AG04449 (cell line): ENCODE measurements at places on chromosomes 6 and 20.
A peak's percentile ranks its signal among the peaks of the same experiment; 100 is the strongest.

GRCh38 chr6:25370178-25371036 lies 91.2 kb downstream of the CARMIL1 start:
- no peak for DNase-seq

DNA sequence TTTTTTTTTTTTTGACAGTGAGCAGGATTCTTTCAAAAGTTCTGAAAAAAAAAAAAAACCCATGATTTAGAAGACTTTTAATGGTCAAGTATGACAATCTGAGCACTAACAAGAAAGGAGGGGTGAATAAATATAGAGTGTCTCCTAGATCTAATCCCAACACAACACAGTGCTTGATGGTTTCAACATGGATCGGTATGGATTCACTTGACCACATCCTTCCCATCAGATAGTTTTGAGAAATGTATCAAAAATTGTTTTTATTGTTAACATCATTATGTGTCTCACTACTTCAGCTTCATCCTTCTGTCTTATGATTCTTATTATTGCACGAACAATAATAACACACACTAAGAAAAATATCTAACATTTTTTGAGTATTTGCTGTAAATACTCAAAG lies 21.0 kb downstream of the KIF13A start:
- DNase-seq, result no peak

- no peak for DNase-seq
Observed at GRCh38 chr6:149277621-149278020, 39.9 kb upstream of the TAB2 start.

- no peak for DNase-seq
Observed at GRCh38 chr20:37994512-37994911, 38.7 kb downstream of the TTI1 start.

GRCh38 chr20:46291401-46291800 lies 16.9 kb downstream of the CDH22 start:
- DNase-seq, result no peak

DNA sequence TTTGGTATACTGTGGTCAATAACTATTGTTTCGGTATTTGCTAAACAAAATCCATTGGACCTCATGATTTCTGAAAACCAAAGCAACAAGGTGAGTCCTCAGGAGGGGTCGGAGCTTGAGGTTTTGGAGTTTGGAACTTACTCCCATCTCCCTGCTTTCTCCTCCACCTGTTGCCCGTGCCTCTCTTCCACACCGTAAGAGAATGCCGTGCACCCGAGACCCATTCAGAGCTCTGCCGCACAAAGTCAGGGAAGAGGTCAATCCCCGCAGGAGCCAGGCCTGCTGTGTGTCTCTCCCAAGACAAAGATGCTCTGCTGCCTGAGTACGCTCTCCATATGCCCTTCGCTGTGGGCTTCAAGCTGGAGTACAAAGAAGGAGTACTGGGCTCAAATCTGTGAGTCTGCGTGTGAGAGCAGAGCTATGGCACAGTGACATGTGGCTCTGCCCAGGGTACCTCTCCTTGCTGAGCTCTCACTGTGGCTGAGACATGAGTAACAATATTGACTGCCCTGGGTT lies 23.9 kb downstream of the PXDC1 start:
- DNase-seq, result no peak

DNA sequence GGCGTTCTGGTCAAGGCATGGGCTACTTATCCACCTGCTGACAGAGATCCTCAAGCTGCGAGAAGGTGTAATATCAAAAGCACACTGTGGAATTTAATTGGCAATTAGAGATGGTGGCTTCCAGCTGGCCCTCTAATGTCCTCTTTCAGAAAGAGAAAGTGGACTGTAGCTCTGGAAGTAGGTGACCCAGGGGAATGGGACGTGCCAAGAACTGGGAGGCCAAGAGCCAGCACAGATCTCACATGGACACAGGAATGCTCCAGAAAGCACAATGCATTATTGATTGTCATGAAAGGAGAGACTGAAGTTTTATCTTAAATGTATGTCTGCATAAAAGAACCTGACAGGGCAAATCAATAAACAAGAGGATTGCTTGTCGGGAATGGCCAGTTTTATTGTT lies 198.6 kb upstream of the CDH4 start:
- DNase-seq, result no peak

GRCh38 chr20:45752746-45753145 lies 30.6 kb downstream of the SPINT4 start:
- DNase-seq, result no peak

- peak; percentile 98 for DNase-seq
Observed at GRCh38 chr6:134347885-134348805, 30.2 kb upstream of the SGK1 start.

DNA sequence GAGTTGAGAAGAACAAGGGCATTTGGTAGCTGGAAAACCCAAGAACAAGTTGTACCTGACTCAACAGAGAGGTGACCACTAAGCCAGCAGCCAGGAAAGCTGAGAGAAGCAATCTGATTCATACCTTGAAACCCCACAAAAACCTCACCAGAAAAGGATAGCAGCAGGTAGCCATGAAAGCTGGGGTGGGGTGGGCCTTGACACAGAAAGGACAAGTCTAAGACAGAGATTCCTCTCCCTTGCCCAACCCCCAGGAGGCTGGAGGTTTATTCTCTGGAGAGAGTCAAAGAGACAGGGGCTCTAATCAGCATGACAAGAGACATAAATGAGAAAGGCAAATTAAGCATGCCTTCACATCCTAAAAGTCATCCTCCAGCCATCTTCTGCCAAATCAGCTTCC lies 151.7 kb upstream of the DST start:
- no peak for DNase-seq

DNA sequence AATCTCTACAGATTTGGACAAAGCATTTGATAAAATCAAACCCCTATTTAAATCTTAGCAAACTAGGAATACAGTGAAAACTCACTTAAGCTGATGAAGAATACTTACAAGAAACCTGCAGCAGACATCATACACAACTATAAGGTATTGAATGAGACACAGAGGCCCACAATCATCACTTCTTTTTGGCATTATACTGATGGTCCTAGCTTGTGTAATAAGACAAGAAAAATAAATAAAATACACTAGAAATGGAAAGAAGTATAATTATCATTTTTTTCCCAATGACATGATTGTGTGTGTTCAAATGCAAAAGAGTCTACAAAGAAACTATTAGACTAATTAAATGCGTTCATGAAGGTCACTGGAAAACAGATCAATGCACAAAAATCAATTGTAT lies 8.8 kb upstream of the OR2B6 start:
- DNase-seq, result no peak

- peak; percentile 5 for DNase-seq
Observed at GRCh38 chr20:45157962-45158361, 16.7 kb upstream of the PI3 start.

GRCh38 chr6:39577446-39578165 lies 147.6 kb downstream of the KIF6 start:
- no peak for DNase-seq

DNA sequence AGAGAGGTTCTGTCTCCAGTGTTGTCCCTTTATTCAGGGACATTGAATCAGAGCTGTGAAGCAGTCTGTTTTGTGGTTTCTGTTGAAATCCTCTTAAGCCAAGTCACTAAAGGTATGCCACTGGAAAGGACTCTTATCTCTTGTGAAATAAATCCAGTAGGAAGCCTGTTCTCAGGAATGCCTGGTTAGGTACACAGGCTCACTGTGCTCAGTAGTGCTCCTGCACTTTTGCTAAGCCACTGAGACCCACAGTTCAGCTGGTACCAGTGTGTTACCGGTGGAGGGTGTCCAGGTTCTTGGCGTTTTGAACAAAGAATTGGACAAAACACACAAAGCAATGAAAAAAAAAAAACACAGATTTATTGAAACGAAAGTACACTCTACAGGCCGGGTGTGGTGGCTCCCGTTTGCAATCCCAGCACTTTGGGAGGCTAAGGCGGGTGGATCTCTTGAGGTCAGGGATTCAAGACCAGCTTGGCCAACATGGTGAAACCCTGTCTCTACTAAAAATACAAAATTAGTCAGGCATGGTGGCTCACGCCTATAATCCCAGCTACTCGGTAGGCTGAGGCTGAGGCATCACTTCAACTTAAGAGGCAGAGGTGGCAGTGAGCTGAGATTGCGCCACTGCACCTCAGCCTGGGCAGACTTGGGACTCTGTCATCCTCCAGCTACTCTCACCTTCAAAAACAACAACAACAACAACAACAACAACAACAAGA lies 186.1 kb downstream of the JARID2 start:
- no peak for DNase-seq

DNA sequence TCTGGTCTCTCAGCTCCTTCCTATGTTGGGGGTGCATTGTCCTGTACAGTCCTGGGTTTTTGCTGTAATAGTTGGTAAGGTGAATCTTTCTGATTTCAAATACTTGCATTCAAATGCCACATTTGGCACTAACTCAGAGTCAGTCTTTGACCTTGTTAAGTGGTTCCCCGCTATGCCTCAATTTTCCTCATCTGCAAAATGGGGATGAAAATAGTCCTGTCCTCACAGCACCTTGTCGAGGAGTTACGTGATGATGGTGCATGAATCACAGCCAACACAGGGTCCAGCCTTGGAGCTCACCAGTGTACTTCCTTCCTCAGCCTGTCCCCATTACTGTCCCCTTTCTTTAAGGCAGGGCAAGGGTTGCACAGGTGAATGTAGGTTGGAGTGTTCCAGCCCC lies 1.1 kb downstream of the WFDC5 start:
- DNase-seq, result no peak

DNA sequence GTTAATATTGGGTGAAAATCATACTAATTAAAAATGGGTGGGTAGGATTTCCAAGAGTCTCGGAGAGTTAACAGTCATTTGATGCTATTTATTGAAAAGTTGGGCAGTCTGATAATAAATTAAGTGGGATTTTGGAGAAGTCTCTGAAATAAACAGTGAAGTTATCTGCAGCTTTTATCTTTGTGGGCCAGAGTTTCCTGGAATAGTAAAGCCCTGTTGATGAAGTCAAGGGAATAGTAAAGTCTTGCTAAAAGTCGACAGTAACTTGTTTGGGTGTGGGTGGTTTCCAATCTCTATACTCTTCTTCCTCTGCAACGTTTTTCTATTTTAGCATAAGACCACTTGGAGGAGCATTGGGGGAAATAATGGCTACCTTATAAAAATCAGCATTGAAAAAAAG lies 493.6 kb downstream of the EPM2A start:
- DNase-seq, result no peak

- DNase-seq, result no peak
Observed at GRCh38 chr6:136250686-136251008, 536 bp upstream of the MTFR2 start.

GRCh38 chr20:4082406-4083097 lies 67.2 kb upstream of the RNF24 start:
- DNase-seq, result no peak

DNA sequence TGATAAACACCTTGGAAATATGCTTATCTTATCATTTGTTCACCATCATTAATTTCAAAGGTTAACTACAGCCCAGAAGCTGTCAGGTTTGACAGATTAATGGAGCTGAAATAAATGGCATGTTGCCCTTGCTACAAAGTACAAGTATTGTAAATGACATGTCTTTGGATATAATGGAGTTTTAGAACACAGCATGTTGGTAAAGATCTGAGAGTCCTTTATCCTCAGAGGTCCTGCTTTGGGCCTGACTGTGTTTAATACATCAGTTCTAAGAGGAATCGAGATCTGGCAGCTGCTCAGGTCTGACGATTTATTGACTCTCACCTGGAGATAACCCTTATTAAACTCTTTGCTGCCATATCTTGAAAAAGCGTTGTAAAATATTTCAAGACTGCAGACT lies 222.7 kb upstream of the OPRM1 start:
- DNase-seq, result no peak

DNA sequence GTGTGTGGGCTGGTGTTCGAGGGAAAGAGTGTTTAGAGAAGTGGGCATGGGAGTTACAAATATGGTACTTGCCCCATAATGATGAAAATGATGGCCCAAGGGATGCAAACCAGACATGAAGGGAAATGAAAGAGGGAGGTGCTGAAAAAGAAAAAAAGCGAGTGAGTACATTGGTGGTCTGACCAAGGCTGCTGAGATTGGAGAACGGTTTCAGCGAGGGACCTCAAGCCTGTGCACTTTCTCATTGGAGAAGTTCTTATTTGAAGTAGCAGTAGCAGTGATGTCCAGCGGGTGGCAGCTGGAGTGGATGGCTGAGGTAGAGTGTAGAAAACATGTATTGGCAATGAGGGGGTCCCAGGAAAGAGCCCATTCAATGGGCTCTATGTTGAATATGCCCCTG lies 54.8 kb downstream of the TNFAIP3 start:
- no peak for DNase-seq

DNA sequence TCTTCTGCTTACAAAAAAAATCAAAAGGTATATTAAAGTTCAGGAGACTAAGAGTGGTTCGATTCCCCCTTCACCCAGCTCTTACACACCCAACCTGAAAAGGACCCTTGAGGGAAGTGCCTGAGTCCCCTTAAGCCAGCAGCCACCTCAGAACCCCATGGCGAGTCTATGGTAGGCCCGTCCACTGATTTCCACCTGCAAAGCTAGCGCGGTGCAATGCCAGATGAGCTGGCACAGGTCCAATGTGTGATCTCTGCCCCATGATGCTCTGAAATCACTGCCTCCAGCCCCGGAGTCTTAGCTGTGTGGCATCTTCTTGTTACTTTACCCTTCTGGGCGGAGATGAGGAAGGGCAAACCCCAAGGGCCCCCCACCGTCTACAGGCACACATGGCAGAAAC lies 109.3 kb downstream of the SMOC2 start:
- no peak for DNase-seq

GRCh38 chr6:116450769-116451740 lies 10.1 kb upstream of the CALHM6 start:
- no peak for DNase-seq

DNA sequence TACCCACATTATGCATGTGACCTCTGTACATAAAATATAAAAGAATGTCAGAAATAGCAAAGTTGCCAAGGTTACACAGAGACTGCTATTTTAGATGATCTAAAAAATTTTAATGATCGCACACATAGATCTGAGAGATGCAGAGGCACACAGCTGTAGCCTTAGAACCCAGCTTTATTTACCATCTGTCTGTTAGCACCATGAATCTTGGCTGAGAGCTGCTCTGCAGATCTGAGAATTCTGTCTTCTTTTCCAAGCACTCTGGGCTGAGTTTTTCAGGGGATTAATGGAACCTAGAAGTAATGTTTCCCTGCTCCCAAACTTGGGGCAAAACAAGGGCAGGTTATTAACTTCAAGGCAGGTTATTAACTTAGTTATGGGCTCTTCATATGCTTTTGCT lies 248.7 kb upstream of the JAG1 start:
- DNase-seq, result no peak

GRCh38 chr20:53738039-53738944 lies 144.7 kb upstream of the ZNF217 start:
- DNase-seq, result peak; percentile 94

- no peak for DNase-seq
Observed at GRCh38 chr20:3786126-3786484, 435 bp downstream of the CENPB start.

GRCh38 chr6:10603219-10603618 lies 82.1 kb downstream of the GCNT2 start:
- no peak for DNase-seq

- DNase-seq, result no peak
Observed at GRCh38 chr6:159301810-159302593, 132.8 kb downstream of the FNDC1 start.
